RKO (cell line): ENCODE measurements at places on chromosomes 2 and 18.

DNA sequence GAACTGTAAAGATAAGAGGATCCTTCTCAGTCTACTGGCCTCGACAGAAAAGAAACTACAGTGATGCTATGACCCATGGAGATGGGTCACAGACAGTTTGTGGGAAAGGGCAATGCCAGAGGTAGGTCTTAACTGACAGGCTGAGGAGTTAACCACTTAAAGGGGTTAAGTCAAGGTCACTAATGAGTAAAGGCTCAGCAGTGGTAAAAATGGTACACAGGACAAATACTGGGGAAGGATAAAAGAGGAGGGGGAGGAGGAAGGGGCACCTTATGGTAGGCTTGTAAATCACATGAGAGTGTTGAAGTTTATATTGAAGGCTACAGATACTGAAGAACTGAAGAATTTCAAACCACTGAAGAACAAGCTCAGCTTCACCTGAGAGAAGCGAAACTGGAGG, 9.9 kb downstream of the IER3IP1 start:
- no peak for DNase-seq

- no peak for DNase-seq
These were observed 168.0 kb downstream of the SPP2 start for GRCh38 chr2:234218266-234219045.

- no peak for DNase-seq
These were observed 10.2 kb downstream of the DSG4 start for GRCh38 chr18:31386741-31387140.

DNA sequence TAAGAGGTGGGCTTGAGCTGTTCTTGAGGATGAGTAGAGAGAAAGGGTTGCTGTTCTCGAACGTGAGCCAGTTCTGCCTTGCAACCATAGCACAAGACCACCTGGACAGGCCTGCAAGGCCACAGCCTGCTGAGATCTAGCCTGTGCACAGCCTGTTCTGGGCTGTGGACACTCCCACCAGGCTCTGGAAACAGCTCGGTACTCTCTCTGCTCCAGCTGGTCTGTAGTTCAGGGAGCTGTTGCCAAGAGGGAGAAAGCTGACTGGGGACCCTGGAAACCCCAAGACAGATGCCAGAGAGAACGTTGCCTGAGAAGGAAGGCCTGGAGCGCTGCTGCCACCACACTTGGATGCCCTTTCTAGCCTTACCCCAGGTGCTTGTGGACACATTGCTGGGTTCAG, 69.8 kb downstream of the CTIF start:
- DNase-seq: no peak

- DNase-seq: no peak
These were observed 105.3 kb upstream of the ZEB2 start for GRCh38 chr2:144625226-144625625.

DNA sequence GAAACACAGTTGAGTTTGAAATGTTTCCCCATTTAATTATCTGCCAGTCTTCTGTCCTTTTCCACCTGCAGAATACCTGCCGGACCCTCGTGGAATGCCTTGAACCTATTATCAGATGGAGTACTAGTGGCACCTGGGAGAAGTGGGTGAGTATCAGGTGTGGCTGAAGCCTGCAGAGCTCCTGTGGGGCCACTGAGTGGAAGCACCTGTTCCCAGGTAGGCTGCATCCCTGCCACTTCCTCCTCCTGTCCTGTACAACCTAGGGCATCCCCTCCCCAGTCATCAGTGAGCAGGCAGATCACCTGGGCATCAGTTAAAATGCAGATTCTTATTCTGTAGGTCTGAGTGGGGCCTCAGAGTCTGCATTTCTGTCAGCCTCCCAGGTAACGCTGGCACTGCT, 80.8 kb upstream of the BZW1 start:
- no peak for DNase-seq

DNA sequence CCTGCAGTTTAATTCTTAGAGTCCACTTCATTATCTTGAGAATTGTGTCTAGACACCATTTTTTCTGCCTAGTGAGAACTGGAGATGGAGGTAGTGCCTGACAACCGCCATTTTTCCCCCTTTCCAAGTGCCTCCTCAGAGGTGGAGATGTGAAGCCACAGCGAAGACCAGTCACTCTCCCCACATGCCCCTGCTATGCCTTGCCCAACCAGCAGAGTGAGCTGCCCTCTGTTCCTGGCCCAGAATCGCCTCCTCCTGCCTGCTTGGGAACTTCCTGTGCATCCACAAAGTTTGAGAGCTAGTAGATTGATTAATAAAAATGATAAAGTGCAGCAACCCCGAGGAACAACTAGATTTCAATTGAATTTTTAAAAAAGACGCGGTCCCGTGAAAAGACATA, 123.3 kb downstream of the CLIP4 start:
- peak; percentile 41 for DNase-seq

- DNase-seq: no peak
These were observed 230.8 kb upstream of the LINC00305 start for GRCh38 chr18:64379662-64380061.

DNA sequence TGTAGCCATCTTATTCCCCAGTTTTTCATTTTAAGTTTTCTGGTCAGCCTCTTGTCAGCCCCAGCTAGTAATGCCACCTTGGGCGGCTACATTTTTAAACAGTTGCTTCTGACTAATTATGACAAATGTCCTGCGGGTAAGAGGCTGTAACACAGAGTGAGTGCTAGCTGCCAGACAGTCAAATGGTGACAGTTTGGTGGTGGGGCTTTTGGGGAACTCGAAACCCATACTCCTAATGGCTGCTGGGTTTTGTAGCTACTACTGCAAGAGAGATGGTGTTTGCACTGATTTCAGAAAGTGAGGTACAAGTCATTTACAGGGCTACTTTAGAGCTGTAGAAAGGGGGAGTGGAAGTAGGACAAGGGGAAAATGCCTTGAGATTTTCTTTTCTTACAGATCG, 48.2 kb downstream of the ZCCHC2 start:
- no peak for DNase-seq
